Activated CD8-positive, alpha-beta memory T cell treated with anti-CD3 and anti-CD28 coated beads for 1 hour (primary cell): ENCODE measurements at places on chromosomes 7 and 10.

GRCh38 chr10:120132811-120133210 is 240.3 kb downstream of the SEC23IP start:
- no peak for DNase-seq

GRCh38 chr10:7967035-7967434 is 87.5 kb upstream of the GATA3 start:
- DNase-seq, result no peak

GRCh38 chr10:79435271-79436065 is 10.0 kb downstream of the ZCCHC24 start:
- no peak for DNase-seq

DNA sequence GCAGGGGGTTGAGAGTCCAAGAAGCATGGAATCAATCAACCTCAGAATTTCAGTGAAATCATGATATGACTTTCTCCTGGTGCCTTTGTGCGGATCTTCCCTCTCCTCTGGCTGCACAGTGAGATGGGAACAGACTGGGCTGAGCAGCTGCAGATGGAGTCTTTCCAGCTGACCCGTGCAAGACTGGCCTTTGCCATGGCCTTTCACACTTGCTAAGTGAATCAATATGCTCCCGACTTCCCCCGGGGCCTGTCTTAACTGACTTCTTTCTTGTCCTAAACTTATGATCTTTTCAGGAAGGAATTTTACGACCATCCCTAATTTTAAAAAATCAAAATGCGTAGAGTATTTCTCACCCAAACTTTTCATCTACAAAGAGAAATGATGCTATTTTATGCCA is 469.9 kb downstream of the GALNT17 start:
- DNase-seq, result no peak

- DNase-seq, result no peak
These were observed 55.8 kb upstream of the FGFR2 start for GRCh38 chr10:121654021-121654545.

DNA sequence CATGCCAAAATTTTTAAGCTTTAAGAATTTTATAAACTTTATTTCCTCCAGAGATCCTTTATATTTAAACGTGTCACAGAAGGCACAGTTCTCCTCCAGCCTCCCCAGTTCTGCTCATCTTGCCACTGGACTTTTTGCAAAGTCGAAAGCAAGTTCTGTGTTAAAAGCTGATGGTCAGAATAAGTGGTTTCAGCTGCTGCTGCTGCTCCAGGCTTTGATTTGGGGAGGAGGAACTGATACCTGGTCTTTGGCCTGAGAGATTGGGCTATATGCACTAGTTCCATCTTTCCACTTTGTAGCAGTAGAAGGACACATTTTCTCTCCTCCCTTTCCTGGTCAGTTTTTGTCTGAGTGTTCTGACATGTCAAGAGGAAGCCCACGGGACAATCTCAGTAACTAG is 435.9 kb upstream of the PHF14 start:
- no peak for DNase-seq

DNA sequence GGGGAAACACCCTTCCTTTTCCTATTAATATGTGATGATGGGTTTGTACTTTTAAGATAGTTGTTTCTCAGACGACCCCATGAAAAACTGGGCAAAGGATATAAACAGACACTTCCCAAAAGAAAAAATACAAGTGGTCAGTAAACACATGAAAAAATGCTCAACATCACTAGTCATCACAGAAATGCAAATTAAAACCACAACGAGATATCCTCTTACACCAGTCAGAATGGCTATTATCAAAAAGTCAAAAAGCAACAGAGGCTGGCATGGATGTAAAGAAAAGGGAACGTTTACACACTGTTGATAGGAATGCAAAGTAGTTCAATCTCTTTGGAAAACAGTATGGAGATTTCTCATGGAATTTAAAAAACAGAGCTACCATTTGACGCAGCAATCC is 111.4 kb upstream of the ZEB1 start:
- DNase-seq, result no peak

DNA sequence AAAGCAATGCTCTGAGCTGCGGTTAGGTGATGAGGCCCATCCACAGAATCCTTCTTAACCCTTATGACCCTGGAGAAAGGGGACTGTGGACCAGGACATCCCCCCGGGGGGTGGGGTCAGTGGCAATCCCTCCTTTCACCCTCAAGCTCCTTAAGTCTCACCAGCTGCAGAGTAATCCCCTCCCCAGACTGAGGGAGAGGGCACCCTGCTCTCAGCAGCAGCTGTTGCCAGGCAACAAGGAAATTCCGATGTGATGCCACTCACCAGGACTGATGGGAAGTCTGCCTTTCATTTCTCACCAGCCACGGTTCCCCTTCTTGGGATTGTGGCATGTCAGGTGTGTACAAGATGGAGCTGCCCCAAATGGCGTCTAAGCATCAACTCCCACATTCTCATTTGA is 129.6 kb downstream of the DOCK1 start:
- DNase-seq, result no peak

- DNase-seq, result no peak
These were observed 44.1 kb upstream of the ADO start for GRCh38 chr10:62760401-62760800.

GRCh38 chr7:44615793-44616192 is 9.4 kb downstream of the OGDH start:
- DNase-seq, result no peak

DNA sequence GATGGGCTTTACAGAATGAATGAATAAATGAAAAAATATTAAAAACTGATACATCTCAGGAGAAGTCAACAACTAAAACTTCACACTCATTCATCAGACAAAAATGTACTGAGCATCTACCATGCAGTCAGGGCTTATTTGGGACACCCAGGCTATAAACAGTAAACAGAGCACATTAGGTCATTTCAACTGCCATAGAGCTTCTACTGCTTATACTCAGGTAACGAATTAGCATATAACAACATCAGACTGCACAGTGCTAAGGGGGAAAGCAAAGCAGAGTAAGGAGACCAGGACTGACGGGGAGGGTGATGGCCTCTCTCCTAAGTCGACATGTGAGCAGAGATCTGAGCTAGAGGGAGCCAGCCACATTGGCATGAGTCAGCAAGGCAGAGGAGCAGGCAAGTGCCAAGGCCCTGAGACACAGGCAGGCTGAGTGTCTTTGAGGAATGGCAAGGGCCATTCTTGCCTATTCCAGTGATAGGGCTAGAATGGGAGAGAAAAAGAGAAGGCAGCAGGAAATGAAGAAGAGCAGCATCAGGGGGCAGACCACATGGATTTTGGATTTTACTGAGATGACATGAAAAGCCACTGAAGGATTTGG is 528.9 kb downstream of the PARD3 start:
- no peak for DNase-seq

DNA sequence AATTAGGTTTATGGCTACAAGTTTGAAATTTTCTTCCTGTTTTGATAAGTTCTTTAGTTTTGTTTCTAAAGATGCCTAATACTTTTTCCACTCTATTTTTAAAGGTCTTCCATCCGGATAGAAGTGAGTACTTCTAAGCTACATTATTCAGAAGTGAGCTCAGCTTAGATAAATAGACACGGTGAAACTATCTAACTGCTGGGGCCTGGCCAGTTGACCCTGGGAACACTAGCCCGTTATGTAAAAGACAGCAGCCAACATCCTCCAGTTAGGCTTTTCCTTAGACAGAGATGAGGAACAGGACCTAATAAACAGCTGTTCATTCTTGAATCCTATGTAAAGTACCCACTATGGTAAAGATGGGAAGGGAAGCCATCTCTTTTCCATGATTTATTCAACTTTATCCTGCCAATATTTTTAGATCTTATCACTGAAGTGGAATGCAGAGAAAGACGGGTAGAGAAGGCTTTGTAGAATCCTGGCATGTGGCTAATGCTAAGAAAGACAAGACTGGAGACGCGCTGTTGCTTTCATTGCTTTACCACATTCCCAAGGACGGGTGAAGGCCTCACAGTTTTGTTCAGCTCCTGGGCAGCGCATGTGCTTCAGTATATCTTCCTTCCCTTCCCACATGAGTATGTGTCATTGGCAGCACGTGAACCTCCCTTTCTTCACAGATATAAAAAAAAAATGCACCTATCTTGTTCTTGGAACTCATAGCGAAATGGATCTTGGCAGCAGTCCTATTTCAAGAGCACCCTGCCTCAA is 340.0 kb upstream of the MEOX2 start:
- DNase-seq, result no peak

- no peak for DNase-seq
These were observed 47.1 kb upstream of the UBN2 start for GRCh38 chr7:139183878-139184338.

GRCh38 chr7:128867241-128867640 is 4.6 kb downstream of the ATP6V1F start:
- DNase-seq, result no peak

- DNase-seq, result no peak
These were observed 271.7 kb downstream of the TCF7L2 start for GRCh38 chr10:113221756-113222168.

- DNase-seq, result no peak
These were observed 359.8 kb upstream of the KLF6 start for GRCh38 chr10:4144817-4145216.

DNA sequence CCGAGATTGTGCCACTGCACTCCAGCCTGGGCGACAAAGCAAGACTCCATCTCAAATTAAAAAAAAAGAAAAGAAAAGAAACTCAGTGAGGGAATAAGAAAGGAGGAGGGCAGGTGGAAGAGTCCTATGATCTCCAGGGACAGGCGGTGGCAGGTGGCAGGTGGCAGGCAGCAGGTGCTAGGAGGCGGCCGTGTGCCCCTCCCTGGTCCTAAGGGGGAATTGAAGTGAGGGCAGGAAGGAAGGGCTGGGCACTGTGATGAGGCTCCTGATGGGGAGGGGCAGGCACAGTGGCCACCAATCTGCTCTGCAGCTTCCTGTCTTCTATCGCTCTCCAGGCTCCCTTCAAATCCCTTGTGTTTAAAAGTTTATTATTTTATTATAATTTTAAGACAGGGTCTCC is 41.2 kb upstream of the UBE3C start:
- DNase-seq, result no peak

DNA sequence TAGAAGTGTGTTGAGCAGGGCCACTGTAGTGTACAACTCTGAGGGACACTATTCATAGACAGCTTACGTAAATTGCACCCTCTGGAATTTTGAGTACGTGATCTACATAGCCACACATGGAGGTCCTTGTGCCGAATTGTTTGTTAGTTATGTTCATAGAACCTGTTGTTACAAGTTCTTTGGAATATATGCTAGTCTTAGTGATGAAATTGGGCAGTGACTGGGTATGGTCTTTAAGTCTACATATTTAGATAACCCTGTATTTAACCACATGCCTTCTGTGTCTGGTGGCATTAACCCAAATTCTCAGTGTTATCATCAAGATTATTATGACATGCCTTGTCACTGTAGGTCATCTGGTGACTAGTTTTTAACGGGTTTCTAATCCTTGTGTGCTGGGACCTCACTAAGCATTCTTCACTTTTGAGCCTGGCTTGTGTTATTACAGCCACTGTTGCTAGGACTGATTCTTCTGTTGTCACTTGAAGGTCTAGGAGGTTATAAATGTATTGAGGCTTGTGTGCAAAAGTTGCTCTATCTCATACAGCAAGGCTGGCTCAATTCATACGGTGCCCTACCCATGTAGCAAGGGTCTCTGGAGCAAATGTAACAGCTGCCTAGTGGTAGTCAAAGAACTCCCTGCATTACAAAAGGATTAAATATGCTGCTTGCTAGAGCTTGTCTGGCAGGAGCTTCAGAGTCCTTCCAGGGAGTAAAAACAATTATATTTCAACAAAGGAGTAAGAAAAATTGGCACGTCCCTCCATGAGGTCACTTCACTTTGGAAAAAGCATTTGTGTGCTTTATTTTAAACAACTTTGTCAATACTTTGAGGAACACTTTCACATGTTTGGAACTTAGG is 65.4 kb downstream of the CDK14 start:
- no peak for DNase-seq

- DNase-seq, result no peak
These were observed 8.5 kb upstream of the KNDC1 start for GRCh38 chr10:133151543-133151972.

DNA sequence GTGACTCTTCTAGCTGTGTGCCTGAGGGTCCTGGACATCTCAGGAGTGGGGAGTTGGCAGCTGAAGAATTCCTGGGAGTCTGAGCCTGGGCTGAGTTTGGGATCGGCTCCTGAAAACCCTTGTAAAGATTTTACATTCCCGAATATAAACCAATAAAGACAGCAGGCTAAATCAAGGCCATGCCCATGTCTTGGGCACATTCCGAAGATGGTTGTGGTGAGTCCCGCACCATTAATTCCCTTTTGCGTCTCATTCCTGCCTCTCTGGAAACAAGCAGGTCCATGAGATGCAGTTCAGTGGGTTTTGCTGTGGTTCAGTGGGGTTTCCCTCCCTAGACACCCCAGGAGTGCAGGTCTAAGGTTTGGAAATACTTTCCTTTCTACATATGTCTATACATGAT is 90.9 kb downstream of the COL26A1 start:
- DNase-seq, result no peak

DNA sequence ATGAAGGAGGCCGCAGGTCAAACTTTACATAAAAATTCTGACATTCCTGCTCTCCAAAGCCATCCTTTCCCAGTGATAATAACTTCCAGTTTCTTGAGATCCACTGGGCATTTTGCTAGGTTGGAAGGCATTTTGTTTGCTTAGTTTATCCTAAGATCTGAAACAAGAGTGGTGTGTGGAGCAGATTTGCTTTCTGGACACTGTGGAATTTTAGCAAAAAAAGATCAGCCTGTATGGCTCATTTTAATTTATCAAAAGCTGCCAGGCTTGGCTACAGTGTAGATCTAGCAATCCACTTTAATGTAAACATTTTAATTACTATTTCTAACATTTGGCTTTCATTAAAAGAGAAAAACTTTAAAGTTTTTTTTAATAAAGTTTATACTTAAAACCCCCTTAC is 124.8 kb downstream of the SAMD9 start:
- DNase-seq, result no peak

- DNase-seq, result no peak
These were observed 171.9 kb downstream of the ARHGAP12 start for GRCh38 chr10:31756729-31757110.

- no peak for DNase-seq
These were observed 149.1 kb downstream of the HERPUD2 start for GRCh38 chr7:35545831-35546230.

GRCh38 chr7:158272091-158272490 is 315.5 kb downstream of the PTPRN2 start:
- DNase-seq, result no peak

DNA sequence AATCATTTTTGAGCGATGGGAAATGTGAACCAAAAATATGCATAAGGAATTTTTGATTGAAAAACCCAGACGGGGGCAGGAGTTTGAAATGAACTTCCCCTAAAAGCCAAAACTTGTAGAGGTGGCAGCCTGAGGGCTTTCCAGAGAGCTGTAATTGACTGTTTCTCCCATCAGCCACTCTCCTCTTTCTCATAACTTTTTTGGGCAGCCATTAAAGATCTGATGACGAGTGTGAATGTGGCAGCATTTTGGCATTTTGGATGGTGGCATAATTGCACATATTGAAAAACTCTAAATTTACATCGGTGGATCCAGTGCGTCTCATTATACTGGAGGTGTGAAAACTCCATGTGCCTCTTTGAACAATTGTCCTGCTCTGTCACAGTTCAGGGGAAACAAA is 159.0 kb downstream of the CUX1 start:
- DNase-seq, result no peak

GRCh38 chr10:90916392-90917237 is 4.3 kb downstream of the ANKRD1 start:
- DNase-seq, result no peak
